ENCODE measurements at places on chromosomes 3 and 15. TPM values are rescaled to one million over a fixed set of nuclear protein-coding genes. Genes with fewer than 3 reads are reported as not detected.

The CORO2B gene
- not detected for total RNA-seq

The MRPL3 gene
- total RNA-seq = 221 TPM

The CFAP91 gene
- 0.28 TPM for total RNA-seq

GRCh38 chr15:59644756-59645155, 12.6 kb downstream of the GTF2A2 start:
- no peak for DNase-seq

DNA sequence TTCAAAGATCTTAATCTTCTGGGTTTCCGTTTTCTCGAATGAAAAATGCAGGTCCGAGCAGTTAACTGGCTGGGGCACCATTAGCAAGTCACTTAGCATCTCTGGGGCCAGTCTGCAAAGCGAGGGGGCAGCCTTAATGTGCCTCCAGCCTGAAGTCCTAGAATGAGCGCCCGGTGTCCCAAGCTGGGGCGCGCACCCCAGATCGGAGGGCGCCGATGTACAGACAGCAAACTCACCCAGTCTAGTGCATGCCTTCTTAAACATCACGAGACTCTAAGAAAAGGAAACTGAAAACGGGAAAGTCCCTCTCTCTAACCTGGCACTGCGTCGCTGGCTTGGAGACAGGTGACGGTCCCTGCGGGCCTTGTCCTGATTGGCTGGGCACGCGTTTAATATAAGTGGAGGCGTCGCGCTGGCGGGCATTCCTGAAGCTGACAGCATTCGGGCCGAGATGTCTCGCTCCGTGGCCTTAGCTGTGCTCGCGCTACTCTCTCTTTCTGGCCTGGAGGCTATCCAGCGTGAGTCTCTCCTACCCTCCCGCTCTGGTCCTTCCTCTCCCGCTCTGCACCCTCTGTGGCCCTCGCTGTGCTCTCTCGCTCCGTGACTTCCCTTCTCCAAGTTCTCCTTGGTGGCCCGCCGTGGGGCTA, at the start of the genes B2M and PATL2:
Gene B2M, plus strand, starts transcription at position 422 of the 647 bp plus-strand sequence. Its CDS starts 30 bp downstream, at position 452.
Gene PATL2, minus strand, starts transcription at position 228 of the 647 bp plus-strand sequence. CDS start 34,833 bp downstream, outside the sequence.
- peak; percentile 92 for DNase-seq

- no peak for DNase-seq
Measured at GRCh38 chr15:58770519-58770856, 614 bp upstream of the MINDY2 start.

DNA sequence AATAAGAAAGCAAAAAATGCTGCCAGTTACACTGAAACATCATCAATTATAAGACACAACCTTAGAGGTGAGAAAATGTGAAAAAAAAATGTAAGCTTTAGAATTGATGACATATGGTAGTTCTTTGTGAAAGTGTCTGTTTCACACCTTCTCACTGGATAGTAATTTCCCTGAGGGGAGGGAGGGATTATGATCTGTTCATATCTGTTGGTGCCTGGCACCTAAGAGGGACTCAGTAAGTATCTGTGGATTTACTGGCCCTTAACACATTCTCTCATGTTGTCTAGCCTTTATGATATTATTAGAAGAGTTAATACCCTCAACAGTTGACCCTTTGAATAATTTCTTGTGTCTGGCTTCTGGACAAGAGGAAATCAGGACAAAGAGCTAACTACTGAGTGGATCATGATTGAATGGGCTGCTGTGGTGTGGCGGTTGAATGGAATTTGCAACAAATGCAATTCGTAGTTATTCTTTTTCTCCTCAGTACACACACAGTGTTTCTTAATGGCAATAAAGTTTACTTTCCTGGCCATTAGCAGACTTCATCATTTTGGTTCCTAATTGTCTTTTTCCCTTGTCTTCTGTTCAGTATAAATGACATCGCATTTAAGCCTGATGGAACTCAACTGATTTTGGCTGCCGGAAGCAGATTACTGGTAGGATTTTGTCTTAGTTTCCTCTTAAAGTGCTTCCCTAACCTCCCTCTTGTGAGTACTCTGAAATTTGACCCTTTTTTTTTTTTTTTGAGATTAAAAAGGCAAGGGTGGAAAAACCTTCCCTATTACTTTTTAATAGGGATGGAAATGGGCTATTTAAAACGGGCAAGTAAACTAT, 9.5 kb downstream of the IFT122 start:
- DNase-seq = no peak

- DNase-seq = no peak
Measured at GRCh38 chr3:166274351-166275023, 437.3 kb upstream of the BCHE start.

GRCh38 chr15:34049112-34049511, 10.1 kb upstream of the AVEN start:
- DNase-seq = no peak

GRCh38 chr3:47365213-47366153, 15.3 kb upstream of the PTPN23 start:
- DNase-seq = no peak

GRCh38 chr3:13451301-13451673, 28.8 kb upstream of the HDAC11 start:
- peak; percentile 41 for DNase-seq

GRCh38 chr3:153614140-153614539, 452.1 kb downstream of the RAP2B start:
- DNase-seq = no peak

- DNase-seq = no peak
Measured at GRCh38 chr15:47801522-47801921, 84.2 kb downstream of the SEMA6D start.
